Iris pigment epithelial cell (primary cell): ENCODE measurements at places on chromosomes 1 and 21.

GRCh38 chr1:4310396-4310923 is 343.9 kb upstream of the AJAP1 start:
- DNase-seq, result no peak

DNA sequence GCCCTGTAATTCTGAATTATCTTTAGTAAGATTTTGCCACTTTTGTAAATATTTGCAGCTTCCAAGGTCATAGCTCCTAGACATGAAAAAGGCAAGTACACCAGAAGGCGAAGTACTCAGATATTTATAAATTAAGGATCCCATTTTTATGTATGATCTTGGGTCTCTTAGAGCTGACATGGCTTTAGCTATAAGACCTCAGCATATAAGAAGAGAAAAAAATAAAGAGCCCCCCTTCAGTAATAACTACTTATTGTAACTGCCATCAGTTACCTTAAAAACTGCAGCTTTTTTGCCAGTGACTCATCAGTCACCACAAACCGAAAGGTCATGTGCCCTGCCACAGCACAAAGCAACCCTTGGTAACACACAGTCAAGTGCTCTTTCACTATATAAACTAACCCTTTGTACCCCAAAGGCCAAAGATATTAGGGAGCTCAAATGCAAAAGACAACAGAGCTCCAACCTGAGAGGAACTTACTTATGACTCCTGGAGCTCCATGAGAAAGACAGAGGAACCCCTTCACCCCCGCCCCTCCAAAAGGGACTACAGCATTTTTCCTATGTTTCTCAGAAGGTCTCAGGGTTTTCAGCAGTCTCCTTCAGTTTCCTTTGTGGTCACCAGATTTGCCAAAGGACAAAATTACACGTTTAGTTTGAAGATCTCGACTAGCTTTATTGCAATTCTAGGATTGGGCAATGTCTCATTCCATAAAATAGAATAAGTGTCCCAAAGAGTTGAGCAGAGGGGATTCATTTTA is 219.8 kb upstream of the DUSP10 start:
- DNase-seq, result peak; percentile 70

GRCh38 chr1:65170511-65171142 is 22.6 kb downstream of the AK4 start:
- peak; percentile 73 for DNase-seq

DNA sequence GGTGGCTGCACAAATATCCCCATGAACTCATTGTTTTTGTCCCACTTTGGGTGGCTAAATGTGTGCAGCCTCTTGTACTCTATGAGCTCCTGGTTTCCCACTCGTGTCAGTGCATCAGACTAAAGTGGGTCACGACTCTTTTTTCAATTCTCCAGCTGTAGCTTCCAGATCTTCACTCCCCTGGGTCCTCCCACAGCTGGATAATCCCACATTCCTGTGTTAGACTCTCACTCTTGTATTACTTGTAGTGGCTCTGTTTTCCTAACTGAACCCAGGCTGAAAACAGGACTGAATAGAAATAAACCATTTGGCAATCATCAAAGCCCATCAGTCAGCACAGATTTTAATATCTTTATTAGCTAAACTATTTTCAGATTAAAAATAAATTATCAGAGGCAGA is 60.4 kb downstream of the UBE2U start:
- no peak for DNase-seq

- peak; percentile 15 for DNase-seq
Observed at GRCh38 chr1:233424779-233425178, 97.3 kb downstream of the MAP3K21 start.

DNA sequence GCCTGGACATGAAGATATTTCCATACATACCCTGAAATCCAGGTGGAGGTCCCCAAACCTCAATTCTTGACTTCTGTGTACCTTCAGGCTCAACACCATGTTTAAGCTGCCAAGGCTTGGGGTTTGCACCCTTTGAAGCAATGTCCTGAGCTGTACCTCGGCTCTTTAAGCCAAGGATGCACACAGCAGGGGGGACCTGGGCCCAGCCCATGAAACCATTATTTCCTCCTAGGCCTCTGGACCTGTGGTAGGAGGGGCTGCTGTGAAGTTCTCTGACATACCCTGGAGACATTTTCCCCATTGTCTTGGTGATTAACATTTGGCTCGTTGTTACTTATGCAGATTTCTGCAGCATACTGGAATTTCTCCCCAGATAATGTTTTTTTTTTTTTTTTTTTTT is 184.3 kb upstream of the RGS18 start:
- DNase-seq, result no peak

DNA sequence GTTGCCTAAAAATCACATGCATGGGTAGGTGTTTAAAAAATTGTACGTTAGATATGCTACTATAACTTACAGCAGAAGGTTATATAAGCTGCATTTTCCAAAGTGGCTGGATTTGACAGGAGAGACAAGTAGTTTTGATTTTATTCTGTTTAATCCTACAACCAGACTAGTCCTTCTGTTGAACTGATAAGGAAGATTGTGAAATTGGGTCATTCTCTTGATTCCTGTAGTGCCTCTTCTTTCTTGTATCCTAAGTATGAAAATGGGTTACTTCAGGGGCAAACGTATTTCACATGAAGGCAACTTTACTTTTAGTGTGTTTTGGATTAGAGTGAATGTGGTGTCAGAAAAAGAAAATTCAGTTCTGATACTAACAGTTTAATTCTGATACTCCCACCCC is 19.0 kb downstream of the CDC42 start:
- peak; percentile 28 for DNase-seq

GRCh38 chr21:25956993-25957714 is 213.4 kb downstream of the APP start:
- DNase-seq, result peak; percentile 98

DNA sequence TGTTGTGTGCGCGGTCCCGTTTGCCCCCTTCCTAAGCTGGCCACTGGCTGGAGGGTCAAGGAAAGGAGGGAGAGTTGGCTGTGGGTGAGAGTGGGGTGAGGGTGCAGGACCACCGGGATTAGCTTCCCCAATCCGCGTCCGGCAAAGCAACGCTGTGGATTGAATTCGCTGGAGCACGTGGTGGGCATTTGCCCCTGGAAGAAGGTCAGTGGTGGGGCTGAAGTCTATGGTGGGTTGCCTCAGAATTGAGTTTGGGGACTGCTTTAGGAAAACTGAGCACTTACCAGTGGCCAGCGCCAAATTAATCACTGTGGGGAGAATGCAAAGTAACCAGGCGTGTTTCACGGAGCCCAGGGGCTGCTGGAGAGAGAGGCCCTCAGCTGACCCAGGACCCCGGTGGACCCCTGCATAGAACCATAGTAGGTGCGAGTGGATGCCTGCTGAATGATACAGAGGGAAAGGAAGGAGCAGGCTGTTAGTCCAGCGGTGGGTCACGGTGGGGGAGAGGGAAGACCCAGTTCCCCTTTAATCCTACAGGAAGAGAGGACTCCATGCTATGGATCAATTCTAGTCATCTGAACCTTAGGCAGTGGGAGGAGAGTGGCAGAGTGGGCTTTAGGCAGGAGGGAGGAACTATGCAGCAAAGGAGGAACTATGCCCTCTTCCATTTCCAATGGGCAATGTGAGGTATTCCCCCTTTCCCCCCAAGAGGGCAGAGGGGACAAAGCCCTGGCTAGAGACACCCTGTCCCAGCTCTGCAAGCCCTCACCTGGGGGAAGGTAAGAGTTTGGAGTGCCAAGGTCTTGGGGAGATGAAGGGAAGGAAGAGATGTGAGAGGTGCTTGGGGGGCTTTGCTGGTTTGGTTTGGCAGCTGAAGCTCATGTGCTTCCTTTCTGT is 1.2 kb downstream of the TNFRSF8 start:
- DNase-seq, result no peak

GRCh38 chr1:30263888-30264671 is 459.3 kb downstream of the MATN1 start:
- no peak for DNase-seq

- DNase-seq, result no peak
Observed at GRCh38 chr1:31336687-31337467, 36.0 kb downstream of the FABP3 start.

DNA sequence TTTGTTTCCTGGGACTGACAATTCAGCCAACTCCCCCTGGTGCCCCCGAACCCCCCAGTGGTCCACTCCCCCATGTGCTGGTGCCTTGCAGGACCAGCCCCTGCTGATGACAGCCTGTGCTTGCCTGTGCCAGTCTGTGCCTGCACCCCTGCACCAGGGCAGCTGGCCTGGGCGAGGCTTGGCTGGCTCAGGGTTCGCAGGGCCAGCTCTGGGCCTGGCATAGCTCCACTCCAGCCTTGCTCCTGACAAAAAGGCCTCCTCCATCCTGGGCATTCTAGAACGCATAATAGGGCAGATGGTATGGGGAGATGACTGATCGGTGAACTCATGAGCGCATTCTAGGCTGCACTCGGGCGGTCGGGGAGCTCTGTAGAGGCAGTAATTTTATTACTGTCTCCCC is 5.4 kb downstream of the CNTN2 start:
- no peak for DNase-seq

- no peak for DNase-seq
Observed at GRCh38 chr1:226304291-226304955, 4.5 kb downstream of the LIN9 start.

- DNase-seq, result no peak
Observed at GRCh38 chr1:175656416-175656815, 87.0 kb downstream of the TNR start.

GRCh38 chr1:52590266-52590665 is 11.9 kb upstream of the GPX7 start:
- no peak for DNase-seq

GRCh38 chr1:233362743-233363142 is 35.2 kb downstream of the MAP3K21 start:
- no peak for DNase-seq

- peak; percentile 71 for DNase-seq
Observed at GRCh38 chr1:3746830-3747521, 5.3 kb upstream of the CCDC27 start.

DNA sequence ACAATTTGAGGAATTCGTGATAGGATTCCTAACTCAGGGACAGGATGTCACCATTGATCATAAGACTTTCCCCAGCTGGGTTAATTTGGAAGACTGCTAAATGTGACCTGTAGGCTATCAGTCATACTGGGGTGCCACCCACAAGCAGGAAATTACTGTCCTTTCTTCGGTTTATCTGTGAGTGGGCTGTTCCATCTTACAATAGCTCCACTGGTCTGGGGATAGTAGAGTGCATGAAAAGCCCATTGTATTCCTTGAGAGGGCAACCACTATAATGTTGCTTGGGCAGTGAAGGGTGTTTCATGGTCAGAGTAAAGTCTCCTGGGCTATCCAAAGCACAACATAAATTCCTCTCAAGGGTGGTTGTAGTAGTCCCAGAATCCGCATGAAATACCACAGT is 1523.0 kb upstream of the B3GALT2 start:
- no peak for DNase-seq

- no peak for DNase-seq
Observed at GRCh38 chr1:82932727-82933126, 1066.2 kb downstream of the TTLL7 start.

GRCh38 chr21:28959367-28960099 is 33.1 kb downstream of the LTN1 start:
- DNase-seq, result peak; percentile 88

DNA sequence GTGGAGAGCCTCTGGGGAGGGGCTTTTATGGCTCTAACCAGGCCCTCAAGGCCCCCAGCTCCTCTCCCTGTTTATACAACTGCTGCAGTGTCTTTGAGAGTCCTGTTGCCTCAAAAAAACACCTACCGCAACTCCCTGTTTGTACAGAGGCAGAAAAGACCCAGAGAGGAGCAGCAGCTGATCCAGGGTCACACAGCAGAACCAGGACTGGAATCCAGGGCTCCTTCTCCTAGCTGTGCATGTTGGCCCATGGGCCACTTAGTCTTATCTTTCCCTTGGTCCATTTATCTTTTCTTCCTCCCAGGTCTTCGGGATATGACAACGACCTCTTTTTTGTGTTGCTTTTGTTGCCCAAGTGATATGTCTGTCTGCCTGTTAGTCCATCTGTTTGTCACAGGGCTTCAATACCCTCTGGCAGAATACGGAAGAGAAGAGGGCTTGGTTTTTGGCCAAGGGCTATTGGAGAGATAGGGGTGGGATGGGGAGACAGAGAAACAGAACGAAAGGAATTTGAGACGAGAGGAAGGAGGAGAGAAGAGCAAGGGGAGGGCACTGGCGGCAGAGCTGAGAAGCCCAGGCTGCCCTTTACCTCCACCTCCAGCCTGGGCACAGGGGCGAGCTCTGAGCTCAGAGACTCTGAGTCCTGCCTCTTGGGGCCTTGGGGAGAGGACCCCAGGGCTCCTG is 33.5 kb upstream of the WASF2 start:
- DNase-seq, result no peak

DNA sequence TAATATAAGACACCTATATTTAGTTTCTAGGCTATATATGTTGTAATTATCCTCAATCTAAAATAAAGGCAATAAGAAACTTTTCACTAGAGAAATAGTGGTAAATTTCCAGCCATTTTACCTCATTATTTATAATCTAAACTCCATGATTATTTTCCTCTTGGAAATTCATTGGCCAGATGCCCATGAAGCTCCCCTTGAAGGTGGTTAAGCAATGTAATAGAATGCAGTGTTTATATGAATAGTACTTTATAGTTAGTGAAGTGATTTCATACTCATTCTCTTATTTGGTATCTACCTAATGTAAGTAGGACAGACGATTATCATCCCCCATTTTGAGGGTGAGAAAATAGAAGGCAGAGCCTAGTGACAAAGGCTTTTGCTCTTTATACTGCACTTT is 26.5 kb downstream of the NFYC start:
- DNase-seq, result no peak

DNA sequence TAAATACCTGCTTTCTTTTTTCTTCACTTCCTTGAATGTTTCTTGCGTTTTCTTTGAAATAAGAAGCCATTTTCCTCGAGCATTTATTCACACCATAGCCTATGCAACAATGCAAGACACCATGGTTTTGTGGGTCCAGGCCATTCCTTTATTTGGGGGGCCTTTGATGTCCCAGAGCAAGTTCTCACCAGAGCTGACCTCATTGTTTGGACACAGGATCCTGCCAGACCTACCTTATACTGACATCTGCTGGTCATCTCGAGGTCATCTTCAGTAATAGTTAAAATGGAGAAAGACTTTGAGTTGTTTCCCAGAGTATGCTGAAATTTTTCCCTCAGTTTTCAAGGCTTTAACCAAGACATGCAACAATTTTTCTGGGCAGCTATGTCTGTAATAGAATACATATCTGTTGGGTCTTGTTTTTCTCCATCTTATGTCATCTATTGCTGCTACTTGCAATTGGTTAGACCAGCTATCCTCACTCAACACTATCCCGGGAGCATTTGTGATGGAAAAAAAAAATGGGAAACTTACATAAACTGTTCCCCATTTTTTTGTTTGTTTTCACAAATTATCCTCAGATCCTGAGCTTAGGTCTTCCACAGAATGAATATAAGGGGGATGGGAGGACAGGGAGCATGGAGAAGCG is 34.0 kb upstream of the BACE2 start:
- DNase-seq, result peak; percentile 52

- no peak for DNase-seq
Observed at GRCh38 chr1:54500107-54500431, 48.0 kb upstream of the ACOT11 start.

- DNase-seq, result peak; percentile 15
Observed at GRCh38 chr1:189751311-189751710, 726.4 kb downstream of the BRINP3 start.

- no peak for DNase-seq
Observed at GRCh38 chr1:181391301-181391900, 91.9 kb upstream of the CACNA1E start.
